ENCODE measurements at places on chromosomes 11 and 22. TPM values are rescaled to one million over a fixed set of nuclear protein-coding genes. Genes with fewer than 3 reads are reported as not detected.

Gene SERPING1
- total RNA-seq = 46.0 TPM

Gene TMEM135
- total RNA-seq = 46.4 TPM

Gene POU2AF1
- not detected for total RNA-seq

Gene SCGB1C1
- total RNA-seq = not detected

Gene KRTAP5-2
- not detected for total RNA-seq

Gene ADM2
- 0.13 TPM for total RNA-seq

Gene OOSP4A
- not detected for total RNA-seq

Gene MYO7A
- 0.97 TPM for total RNA-seq

Gene C11orf91
- not detected for total RNA-seq

Gene CELSR1
- 18.0 TPM for total RNA-seq

Gene MPZL2
- 2.3 TPM for total RNA-seq

Gene RFPL1
- not detected for total RNA-seq
